T-helper 1 cell (primary cell): ENCODE measurements at places on chromosomes 2 and 18.

DNA sequence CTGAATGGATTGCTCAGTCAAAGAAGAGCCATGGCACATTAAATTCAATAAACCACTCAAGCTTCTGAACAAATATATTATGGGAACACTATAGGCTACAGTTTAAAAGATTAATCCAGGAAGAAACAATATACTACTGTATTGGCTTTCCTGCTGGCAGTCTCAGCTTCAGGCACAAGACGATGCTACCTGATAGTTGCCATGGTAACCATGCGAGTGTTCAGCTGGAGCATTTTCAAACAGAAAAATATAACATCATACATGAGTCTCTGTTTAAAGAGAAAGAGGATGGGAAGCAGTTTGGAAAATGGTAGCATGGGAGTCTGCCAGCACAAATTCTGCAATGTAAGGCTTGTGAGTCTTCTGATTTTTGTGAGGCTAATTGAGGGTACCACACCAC, 65.9 kb upstream of the CPO start:
- DNase-seq = no peak

GRCh38 chr2:138201286-138201685, 237.0 kb downstream of the HNMT start:
- DNase-seq = no peak

GRCh38 chr18:39667905-39668304, 2102.3 kb upstream of the CELF4 start:
- no peak for DNase-seq

- DNase-seq = no peak
Measured at GRCh38 chr2:60973705-60974104, 43.8 kb upstream of the PEX13 start.
